ENCODE measurements at places on chromosomes 7 and 10.

GRCh38 chr7:156661637-156662036 is 21.1 kb downstream of the RNF32 start:
- DNase-seq: no peak

GRCh38 chr7:135971366-135971725 is 5.8 kb downstream of the MTPN start:
- no peak for DNase-seq

DNA sequence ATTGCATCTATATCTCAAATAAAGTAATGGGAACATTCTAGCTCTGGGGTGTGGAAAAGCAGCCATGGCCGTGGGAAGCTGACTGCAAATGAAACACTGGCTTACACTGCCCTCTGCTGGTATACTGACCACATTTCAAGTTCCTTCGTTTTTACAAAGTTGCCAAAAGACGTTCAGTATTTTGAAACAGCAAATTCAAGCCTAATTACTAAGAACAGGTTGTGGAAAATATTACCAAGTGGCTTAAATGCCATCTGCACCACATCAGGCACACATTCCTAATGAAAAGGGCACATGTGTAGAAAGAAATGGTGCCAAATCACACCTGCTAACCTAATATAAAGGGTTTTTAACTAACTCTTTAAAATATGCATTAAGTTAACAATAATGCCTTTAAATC is 83.9 kb downstream of the JAZF1 start:
- no peak for DNase-seq

DNA sequence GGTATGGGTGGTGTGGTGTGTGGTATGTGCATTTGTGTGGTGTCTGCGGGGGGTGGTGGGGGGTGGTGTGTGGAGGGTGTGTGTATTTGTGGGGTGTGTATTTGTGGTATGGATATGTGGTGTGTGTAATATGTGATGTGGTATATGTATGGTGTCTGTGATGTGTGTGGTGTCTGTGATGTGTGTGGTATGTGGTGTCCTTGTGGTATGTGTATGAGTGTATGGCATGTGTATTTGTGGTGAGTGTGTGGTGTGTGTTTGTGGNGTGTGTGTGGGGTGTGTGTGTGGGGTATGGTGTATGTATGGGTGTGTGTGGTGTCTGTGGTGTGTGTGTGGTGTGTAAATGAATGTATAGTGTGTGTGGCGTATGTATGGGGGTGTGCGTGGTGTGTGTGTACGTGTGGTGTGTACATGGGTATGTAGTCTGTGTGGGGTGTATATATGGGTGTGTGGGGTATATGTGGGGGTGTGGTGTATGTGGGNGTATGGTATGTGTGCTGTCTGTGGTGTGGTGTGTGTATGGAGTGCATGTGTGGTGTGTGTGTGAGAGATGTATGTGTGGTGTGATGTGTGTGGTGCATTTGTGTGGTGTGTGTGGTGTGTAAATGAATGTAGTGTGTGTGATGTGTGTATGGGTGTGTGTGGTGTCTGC is 27.1 kb upstream of the CHST15 start:
- DNase-seq: no peak

GRCh38 chr10:70323138-70323696 is 39.4 kb upstream of the NPFFR1 start:
- no peak for DNase-seq

DNA sequence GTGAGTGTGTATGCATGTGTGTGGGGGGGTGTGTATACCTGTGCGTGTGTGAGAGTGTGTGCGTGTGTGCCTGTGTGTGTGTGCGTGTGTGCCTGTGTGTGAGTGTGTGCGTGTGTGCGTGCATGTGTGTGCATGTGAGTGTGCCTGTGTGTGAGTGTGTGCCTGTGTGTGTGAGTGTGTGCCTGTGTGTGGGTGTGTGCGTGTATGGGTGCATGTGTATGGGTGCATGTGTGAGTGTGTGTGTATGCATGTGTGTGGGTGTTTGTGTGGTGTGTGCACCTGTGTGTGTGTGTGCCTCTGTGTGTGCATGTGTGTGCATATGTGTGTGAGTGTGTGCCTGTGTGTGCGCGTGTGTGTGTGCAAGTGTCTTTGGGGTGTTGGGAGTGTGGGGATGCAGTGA is 6.4 kb downstream of the ANTXRL start:
- no peak for DNase-seq

- DNase-seq: no peak
Observed at GRCh38 chr10:99859585-99859984, 77.1 kb downstream of the ABCC2 start.

DNA sequence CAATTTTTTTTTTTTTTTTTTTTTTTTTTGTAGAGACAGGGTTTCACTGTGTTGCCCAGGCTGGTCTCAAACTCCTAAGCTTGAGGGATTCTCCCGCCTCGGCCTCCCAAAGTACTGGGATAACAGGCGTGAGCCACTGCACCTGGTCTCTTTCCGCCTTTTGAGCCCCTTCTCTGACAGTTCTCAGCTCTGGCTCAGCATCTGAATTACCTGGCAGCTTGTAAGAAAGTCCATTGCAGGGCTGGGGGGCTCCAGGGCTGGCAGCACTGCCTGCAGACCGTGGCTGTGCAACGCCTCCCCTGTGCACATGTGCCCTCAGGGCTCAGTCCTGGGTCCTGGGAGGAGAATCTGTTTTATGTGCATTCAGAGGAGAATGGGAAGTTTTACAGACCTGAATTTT is 37.6 kb downstream of the VWA2 start:
- no peak for DNase-seq

- DNase-seq: no peak
Observed at GRCh38 chr7:93365341-93365740, 133.2 kb downstream of the VPS50 start.

DNA sequence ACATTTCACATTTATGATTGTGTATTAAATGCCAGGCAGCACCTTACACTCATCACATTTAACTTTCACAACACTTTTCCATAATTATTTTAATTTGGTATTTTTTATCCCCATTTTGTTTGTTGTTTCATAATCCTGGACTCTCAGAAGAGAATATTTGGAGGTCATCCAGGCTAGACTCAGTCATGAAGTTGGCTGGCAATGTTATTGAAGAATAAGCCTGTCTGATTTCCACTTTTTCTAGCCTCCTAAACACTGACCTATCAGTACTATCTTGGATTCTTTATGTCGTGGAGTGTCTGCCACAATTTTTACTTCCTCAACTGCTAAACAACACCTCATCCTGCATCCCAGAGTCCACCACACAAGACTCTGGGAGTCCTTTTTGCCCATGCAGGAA is 372.3 kb upstream of the NRP1 start:
- no peak for DNase-seq

DNA sequence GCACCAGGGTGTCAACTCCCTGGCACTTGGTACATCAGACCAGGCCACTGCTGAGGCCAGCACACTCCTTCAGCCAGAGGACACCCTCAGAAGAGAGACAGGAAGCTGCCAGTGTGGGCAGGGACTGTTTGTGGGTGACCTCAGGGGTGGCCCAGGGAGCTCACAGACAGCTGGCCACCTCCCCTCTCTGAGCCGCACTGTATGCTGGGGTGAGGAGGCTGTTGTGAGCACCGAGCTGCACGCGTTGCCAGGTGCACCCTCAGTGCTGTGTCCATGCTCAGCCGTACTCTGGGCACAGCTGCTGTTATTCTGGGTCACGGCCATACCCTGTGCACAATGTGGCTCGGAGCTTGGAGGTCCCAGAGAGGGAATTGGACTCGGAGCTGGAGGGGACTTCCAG is 61.5 kb upstream of the NANOS1 start:
- DNase-seq: no peak

DNA sequence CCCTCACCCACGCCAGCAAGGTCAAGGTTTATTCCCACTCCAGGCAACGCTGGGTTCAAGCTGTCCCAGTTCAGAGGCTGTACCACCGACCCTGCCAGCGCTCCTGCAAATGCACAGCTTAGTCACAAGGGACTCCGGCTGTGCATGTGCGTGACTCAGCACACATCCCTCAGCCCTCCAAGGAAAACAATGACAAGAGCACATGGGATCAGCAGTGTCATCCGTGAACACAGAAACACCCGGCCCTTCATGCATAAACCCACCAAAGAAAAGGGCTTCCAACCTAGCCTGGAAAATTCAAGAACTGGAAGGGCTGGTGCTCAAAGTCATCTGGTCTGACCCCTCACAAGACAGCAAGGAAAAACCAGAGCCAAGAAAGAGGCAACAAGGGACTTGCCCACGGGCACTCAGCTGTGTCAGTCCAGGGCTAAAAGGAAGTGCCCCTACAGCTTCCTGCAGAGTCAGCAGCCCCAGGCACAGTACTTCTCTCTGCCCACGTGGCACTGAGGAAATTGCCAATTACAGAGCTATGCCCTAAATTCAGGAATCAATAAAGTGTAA is 106.1 kb downstream of the KCNMA1 start:
- no peak for DNase-seq

- DNase-seq: no peak
Observed at GRCh38 chr10:110209926-110210673, 2.7 kb downstream of the MXI1 start.

DNA sequence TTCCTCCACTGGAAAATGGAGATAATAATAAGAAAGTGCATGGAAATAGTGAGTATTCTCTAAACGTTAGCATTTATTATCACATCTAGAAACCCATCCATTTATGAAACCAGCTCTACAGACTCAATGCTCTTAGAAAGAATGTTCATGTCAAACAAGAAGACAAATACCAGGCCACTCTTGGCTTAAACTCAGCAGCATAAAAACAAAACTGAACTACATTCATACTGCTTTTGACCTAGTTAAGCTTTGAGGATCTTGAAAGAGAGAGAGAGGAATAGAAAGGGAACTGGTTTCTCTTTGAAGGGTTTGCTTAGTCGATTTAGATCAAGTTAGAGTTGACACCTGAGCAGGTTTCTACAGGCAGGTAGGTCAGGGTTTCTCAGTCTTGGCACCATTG is 332.9 kb upstream of the PRKCQ start:
- DNase-seq: no peak

All from omental fat pad (tissue), 4 donors.